ENCODE measurements at places on chromosomes 1 and 21. TPM values are rescaled to one million over a fixed set of nuclear protein-coding genes. Genes with fewer than 3 reads are reported as not detected.

Gene PCNT
- total RNA-seq: 58.4 TPM

- H3K27ac ChIP-seq: no peak overlapping the region
- H3K27me3 ChIP-seq: peaks cover 5% of the 10 kb centered on the region
- no peaks in the 10 kb centered on the region for H3K36me3 ChIP-seq
Measured at GRCh38 chr1:53558739-53559315, 99.6 kb downstream of the DMRTB1 start.

DNA sequence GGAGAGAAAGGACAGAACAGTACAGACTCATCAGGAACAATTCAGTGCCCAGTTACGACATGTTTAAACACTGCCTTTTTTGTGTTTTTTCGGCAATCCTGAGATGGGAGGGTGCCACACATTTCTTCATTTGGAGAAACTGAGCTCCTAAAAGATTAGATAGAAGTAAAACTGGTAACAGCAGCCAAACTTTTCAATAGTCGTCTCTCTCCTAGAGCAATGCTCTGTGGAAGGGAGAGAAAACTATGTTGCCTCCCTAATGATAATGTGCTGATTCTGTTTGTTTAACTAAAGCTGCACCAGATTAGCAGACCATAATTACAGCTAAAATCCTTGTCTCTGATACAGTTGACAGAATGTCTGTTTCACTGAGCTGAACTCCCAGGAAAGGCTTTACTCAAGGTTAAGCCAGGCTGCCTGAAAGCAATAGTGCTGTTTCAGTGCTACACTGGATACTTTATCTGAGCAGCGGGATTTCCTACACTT, 76.2 kb upstream of the CXADR start:
- no peaks in the 10 kb centered on the region for H3K36me3 ChIP-seq
- H3K27ac ChIP-seq: no peak overlapping the region
- no peak for DNase-seq
- H3K4me3 ChIP-seq: no peak overlapping the region

DNA sequence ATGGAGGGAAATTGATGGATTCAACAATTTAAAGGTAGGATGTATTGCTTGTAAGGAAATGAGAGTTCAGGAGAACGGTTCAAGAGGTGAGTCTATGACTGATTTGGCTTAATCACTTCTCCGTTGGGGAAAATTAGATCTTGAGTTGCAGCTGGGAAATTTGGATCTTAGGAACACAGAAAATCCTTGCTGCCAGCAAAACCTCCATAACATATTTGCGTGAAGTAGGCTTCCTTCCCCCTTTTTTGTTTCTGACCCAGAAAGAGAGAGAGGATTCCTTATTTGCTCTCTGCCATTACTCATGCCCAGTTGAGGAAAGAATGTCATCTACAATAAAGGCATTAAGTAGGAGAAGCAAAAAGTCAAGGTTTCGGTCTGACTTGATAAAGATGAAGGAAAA, 73.5 kb upstream of the PDC start:
- H3K4me3 ChIP-seq: no peak overlapping the region
- no peaks in the 10 kb centered on the region for H3K36me3 ChIP-seq
- H3K27me3 ChIP-seq: no peaks in the 10 kb centered on the region
- no peak overlapping the region for H3K27ac ChIP-seq

Gene MYOM3
- not detected for total RNA-seq

DNA sequence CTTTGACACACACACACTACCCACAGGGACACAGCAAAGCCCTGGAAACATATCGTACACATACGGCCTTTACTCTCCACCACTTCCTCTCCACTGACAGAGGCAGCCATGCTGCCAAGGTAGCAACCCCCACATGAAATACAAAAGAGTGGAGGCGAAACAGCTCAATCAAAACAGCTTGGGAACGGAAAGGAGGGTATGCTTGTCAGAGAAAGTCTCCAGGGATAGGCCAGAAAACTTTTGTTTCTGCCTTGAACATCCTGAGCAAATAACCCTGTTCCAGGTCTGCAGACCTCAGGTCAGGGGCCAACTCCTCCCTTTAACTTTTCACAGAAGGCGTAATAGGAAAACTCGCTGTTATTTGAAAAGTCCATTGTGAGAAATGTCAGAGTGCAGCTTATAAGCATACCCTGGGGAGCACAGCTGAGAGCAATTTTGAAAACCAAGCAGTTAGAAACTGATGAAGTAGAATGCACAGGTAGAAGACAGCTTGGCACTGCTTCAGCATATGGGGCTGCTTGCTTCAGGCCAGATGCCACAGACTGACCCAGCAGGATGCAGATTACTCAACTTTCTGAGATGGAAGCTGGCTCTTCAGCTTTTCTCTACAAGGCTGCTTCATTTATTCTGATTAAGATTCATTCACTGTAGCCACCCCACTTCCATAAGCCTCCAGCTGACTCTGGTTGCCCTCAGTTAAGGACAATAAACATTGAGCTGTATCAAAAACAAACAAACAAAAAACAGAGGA, 18.0 kb downstream of the KIAA0319L start:
- peak overlapping the region; percentile 85 for H3K27ac ChIP-seq
- peaks cover 80% of the 10 kb centered on the region for H3K4me1 ChIP-seq
- H3K27me3 ChIP-seq: no peaks in the 10 kb centered on the region

Gene ITLN2
- total RNA-seq: not detected

GRCh38 chr1:211843018-211843417, 12.5 kb upstream of the LPGAT1 start:
- no peak overlapping the region for H3K4me3 ChIP-seq
- peaks cover 29% of the 10 kb centered on the region for H3K4me1 ChIP-seq
- no peak for DNase-seq
- peaks cover 7% of the 10 kb centered on the region for H3K27me3 ChIP-seq

DNA sequence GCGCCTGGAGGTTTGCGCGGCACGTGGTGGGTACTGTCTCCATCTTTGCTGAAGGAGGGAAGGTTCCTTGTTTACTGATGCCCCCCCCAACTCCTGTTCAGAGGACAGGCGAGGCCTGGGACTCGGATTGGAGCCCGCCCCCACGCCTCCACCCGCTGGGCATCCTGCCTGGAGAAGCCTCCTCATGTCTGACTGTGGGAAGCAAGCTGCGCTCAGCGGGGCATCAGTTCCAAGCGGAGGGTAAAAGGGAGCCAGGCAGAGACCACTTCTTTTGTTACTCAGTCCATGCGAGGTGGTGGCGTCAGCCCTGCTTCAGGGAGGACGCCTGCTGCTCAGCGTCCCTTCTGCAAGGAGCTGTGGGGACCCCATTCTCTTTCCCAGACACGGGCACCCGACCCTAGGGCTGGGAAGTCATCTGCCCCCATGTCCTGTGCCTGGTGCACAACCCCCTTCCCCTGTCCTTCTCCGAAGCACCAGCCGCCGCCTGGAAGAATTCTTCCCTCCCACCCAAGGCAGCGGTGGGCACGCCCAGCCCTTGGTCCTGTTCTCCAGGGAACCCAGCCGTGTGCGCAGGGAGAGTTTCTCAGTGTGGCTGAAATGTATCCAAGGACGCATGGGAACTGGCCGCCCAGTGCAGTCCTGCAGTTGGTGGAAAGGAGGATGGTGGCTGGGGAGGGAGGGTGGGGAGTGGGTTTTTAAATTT, 414.0 kb downstream of the CAMTA1 start:
- no peak overlapping the region for H3K4me3 ChIP-seq
- H3K27ac ChIP-seq: no peak overlapping the region
- DNase-seq: no peak
- peaks cover 1% of the 10 kb centered on the region for H3K27me3 ChIP-seq
- no peaks in the 10 kb centered on the region for H3K4me1 ChIP-seq

DNA sequence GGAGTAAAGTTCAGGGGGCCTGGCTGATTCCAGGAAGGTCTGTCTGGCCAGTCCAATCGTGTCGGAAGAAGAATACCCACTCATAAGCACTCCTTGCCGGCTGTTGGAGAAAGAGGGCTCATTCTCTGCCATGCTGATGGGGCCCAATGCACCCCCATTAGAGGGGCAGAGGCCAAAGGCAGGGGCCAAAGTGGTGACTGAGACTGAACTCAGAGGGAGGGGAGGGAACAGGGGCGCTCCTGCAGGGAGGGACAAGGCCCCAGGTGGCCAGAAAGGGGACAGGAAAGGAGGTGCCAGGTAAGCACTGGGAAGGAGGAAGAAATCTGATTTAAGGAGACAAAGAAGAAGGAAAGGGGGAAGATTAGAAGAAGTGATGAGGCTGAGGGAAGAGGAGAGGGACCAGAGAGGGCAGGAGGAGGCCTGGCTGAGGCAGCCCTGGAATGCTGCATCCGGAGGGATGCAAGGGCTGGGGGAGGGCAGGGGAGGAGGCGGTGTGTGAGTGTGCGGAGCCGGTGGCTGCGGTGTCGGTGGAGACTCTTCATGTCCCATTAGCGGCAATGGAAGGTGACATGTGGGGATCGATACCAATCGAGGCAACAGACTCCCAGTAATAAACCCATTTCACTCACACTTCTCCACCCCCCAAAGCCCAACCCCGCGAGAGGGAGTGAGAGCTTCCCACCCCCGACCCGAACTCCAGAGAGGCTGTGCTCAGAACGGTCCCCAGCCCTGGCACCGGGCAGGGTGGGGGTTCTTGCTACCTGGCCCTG, 12.0 kb upstream of the ETV3L start:
- peaks cover 28% of the 10 kb centered on the region for H3K27me3 ChIP-seq
- no peak overlapping the region for H3K4me3 ChIP-seq
- no peak overlapping the region for H3K27ac ChIP-seq
- DNase-seq: no peak
- H3K36me3 ChIP-seq: no peaks in the 10 kb centered on the region

- no peak overlapping the region for H3K27ac ChIP-seq
- DNase-seq: no peak
- no peaks in the 10 kb centered on the region for H3K4me1 ChIP-seq
Measured at GRCh38 chr21:14284481-14284880, 68.5 kb downstream of the RBM11 start.

DNA sequence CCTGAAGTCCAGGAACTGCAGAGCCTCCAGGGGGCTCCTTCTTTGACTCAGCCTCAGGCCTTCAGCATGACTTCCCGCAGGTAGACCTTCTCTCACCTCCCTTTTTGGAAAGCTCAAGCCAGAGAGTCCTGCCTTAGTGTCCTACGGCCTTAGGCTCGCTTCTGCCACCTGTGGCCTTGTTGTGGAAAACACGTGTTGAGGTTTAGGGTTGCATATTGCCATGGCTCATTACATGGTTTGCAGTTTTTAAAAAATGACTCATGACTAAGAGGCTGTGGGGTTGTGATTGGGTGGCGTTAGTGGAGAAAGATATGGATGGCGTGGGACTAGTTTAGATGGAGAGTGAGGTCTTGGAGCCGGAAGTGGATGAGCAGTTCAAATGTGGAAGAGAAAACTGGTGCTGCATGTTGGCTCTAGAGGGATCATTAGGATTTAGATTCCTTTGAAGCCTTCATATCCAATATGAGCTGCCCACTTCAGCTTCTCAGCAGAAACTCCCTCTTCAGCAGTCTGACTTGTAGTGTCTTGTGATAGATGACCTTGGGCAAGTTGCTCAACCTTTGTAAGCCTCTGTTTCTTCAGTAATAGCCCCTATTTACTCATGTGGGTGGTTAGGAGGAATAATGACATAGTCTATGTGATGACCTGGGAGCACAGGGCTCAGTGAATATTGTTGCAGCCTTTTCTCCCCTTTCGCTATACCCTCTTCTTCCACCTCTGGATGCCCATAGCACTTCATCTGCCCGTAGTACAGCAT, 6.5 kb upstream of the FGGY start:
- no peak overlapping the region for H3K27ac ChIP-seq
- peaks cover 46% of the 10 kb centered on the region for H3K4me1 ChIP-seq
- peaks cover 4% of the 10 kb centered on the region for H3K36me3 ChIP-seq
- peaks cover 10% of the 10 kb centered on the region for H3K27me3 ChIP-seq

GRCh38 chr1:201365251-201365650, 12.2 kb downstream of the TNNT2 start:
- H3K36me3 ChIP-seq: no peaks in the 10 kb centered on the region
- H3K4me3 ChIP-seq: no peak overlapping the region
- no peak overlapping the region for H3K27ac ChIP-seq
- peaks cover 4% of the 10 kb centered on the region for H3K27me3 ChIP-seq
- no peaks in the 10 kb centered on the region for H3K4me1 ChIP-seq
- no peak for DNase-seq

- DNase-seq: no peak
- no peak overlapping the region for H3K4me3 ChIP-seq
- peaks cover 1% of the 10 kb centered on the region for H3K27me3 ChIP-seq
- no peaks in the 10 kb centered on the region for H3K4me1 ChIP-seq
- H3K27ac ChIP-seq: no peak overlapping the region
- no peaks in the 10 kb centered on the region for H3K36me3 ChIP-seq
Measured at GRCh38 chr21:30271156-30271555, 11.6 kb downstream of the KRTAP24-1 start.

DNA sequence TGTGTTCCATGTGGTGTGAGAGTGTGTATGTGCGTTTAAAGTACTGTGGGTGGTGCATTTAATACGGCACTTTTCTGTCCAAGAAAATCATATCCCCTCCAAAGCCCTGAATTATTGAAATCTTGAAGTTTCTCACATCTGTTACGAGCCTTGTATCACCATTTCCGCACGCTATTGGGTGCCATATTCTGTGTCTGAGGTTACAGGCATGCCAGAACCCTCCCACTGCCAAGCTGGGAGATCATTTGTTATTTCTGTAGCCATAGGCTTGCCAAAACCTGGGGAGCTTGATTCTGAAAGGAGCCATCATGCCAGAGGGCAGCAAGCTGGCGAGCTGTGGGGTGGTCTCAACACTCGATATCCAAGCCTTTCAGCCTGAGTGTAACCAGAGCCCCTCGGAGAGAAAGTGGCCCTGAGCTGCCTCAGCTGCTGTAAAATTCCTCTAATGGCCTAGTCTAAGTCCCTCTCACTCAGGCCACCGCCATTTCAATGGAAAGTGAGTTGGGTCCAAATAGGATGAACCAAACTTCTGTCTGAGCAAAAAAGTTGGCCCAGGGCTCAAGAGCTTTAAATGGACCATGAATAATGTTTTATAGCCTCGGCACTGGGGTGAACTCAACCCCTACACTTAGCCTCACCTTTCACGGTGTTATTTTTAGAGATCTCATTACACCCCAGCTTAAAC, 298.4 kb upstream of the DUSP10 start:
- H3K4me3 ChIP-seq: no peak overlapping the region
- H3K27me3 ChIP-seq: peaks cover 4% of the 10 kb centered on the region
- no peaks in the 10 kb centered on the region for H3K4me1 ChIP-seq
- no peaks in the 10 kb centered on the region for H3K36me3 ChIP-seq
- DNase-seq: no peak

DNA sequence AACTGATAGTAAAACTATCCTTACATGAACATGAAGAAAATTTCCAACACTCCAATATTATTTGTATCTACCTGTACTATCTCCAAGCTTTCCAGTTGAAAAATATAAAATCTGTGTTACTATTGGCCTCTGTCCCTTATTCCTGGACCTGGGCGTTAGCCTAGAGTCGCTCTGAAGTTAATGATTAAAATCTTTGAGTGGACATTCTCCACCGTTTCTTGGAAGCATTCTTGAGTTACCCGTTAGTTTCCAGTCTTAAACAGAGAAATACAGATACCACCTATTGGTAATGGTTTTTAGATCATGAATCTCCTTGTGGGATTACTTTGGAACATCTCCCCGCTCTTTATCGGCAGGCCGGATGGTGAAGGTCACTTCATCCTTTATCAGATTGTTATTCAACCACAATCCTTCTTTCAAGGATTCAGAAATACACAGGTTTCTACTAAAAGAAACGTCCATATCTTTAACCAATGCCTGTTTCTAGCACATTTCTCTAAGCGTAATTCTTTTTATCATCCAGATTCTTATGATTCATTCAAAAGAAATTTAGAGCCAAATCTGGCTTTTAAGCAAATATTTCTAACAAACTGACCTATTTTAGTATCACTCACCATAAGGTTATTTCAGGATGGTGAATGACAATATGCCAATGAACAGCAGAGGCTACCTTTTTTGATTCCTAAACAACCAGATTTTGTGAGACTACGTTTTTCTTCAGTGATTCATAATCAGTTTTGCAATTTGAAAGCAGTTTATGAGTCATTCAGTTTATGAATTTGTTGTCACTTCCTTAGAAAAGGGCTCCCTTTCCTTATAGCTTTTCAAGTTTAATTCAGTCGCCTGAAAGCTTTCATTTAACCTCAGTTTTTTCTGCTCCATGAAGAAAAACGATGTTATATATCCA, 70.2 kb upstream of the ERRFI1 start:
- H3K27me3 ChIP-seq: peaks cover 5% of the 10 kb centered on the region
- no peaks in the 10 kb centered on the region for H3K36me3 ChIP-seq

Measured in activated T-helper 1 cell treated with anti-CD3 and anti-CD28 coated beads, Interleukin-12 subunit alpha, Interleukin-12 subunit beta, Interleukin-2, Interleukin-4 antibody, amounts not matched to agents 30 ng/mL and 10 ng/mL and 1 ng/mL, durations not matched to agents 14 hours and 24 hours and 36 hours (primary cell).